ENCODE measurements at places on chromosomes 6 and 20. TPM values are rescaled to one million over a fixed set of nuclear protein-coding genes. Genes with fewer than 3 reads are reported as not detected.

DNA sequence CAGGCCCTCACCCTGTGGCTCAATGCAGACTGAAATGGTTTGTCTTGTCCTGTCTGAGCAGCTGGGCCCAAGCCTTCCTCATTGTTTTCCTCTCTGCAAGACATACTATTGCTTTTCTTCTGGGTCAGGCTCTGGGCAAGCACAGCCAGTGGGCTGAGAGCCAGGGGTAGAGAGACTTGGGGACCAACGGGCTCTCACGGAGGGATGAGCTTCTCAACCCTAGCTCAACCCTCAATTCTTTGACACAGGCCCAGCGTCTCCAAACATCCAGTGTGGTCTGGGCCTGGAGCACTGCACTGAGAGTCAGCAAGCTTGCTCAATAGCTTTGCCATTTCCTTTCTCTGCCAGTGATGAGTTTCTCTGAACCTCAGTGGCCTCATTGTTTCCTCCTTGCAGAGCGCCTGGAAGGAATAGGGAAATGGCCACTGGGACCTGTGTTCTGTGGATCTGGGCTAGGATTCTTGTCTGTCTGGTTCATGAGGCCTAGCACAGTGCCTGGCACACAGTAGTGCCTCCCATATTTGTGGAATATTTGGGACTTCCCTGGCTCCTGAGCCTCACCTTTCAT, 9.3 kb downstream of the ANGPT4 start:
- no peaks in the 10 kb centered on the region for H3K27me3 ChIP-seq
- H3K27ac ChIP-seq = no peak overlapping the region
- H3K36me3 ChIP-seq = no peaks in the 10 kb centered on the region
- no peak for DNase-seq
- H3K4me1 ChIP-seq = peaks cover 12% of the 10 kb centered on the region

DNA sequence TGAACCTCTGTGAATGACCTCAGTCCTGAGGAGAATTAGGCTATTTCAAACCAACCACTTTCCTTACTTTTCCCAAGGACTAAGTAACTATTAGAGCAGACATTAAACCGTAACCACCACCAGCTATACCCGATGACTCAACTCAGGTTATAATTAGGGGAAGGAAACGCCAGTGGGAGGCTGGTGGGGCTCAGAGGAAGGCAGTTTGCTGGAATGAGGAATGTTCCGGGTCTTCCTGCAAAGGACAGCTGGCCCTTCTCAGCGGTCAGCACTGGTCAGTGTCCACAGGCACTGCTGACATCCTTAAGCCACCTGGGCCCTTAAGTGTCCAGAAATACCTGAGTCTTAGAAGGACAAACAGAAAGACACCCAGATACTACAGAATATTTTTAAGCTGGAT, 515.2 kb downstream of the MAFB start:
- no peak overlapping the region for H3K27ac ChIP-seq
- no peak overlapping the region for H3K4me3 ChIP-seq
- H3K27me3 ChIP-seq = no peaks in the 10 kb centered on the region
- H3K4me1 ChIP-seq = no peaks in the 10 kb centered on the region

DNA sequence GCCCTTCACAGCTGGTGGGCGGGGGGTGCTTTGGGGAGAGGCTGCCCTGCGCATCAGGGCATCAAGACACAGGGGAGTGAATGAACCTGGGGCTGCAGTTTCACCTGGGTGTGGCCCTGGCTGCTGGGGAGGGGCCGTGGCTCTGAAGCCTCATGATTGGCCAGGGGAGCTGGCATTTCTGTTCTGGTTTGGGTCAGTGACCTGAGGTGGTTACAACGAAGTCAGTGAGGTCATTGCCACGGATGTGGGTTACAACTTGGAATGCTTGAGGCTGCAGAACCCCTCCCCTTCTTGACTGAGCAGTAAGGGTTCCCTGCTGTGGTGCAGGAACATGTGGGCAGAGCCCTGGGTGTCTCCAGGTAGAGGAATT, 3.0 kb downstream of the TCEA2 start:
- peaks cover 33% of the 10 kb centered on the region for H3K4me1 ChIP-seq
- no peaks in the 10 kb centered on the region for H3K36me3 ChIP-seq

GRCh38 chr6:163419413-163420288, 5.1 kb downstream of the QKI start:
- H3K36me3 ChIP-seq = no peaks in the 10 kb centered on the region
- peak overlapping the region; percentile 98 for H3K4me3 ChIP-seq
- no peaks in the 10 kb centered on the region for H3K27me3 ChIP-seq
- H3K27ac ChIP-seq = peak overlapping the region; percentile 100
- H3K4me1 ChIP-seq = peaks cover 52% of the 10 kb centered on the region
- no peak for DNase-seq

DNA sequence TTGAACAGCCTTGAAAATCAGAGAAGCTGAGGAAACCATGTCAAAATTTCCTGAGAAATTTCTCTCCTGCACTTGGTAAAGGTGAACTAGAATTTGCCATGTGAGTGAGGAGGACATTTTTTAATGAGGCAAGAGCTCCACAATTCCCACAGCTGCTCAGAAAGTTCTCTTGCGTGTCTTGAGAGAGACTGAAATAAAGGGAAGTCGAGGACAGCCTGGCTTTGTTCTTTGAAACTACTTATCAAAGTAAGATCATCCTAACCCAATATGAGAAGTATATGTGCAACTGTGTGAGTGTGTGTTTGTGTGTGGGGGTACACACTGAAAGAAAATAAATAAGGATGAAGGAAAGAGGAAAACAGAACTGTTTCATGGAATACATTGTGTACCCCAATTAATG, 163.4 kb downstream of the SLC24A3 start:
- H3K4me1 ChIP-seq = no peaks in the 10 kb centered on the region
- H3K27me3 ChIP-seq = no peaks in the 10 kb centered on the region
- no peak for DNase-seq

DNA sequence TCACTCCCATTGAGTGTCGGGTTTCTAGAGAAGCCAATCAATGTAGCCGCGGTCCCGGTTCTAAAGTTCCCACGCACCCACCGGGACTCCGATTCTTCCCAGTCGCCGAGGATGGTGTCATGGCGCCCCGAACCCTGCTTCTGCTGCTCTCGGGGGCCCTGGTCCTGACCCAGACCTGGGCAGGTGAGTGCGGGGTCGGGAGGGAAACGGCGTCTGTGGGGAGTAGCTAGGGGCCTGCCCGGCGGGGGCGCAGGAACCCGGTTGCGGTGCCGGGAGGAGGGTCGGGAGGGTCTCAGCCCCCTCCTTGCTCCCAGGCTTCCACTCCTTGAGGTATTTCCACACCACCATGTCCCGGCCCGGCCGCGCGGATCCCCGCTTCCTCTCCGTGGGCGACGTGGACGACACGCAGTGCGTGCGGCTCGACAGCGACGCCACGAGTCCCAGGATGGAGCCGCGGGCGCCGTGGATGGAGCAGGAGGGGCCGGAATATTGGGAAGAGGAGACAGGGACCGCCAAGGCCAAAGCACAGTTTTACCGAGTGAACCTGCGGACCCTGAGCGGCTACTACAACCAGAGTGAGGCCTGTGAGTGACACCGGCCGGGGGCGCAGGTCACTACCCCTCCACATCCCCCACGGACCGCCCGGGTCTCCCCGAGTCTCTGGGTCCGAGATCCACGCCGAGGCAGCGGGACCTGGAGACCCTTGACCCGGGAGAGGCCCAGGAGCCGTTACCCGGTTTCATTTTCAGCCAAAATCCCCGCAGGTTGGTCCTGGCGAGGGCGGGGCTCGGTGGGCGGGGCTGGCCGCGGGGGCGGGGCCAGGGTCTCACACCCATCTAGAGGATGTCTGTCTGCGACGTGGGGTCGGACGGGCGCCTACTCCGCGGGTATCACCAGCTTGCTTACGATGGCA, 35.2 kb upstream of the HLA-G start:
- no peaks in the 10 kb centered on the region for H3K36me3 ChIP-seq
- peak; percentile 78 for DNase-seq
- peak overlapping the region; percentile 60 for H3K4me3 ChIP-seq
- no peaks in the 10 kb centered on the region for H3K4me1 ChIP-seq

GRCh38 chr6:40472353-40472752, 114.8 kb downstream of the LRFN2 start:
- H3K27me3 ChIP-seq = no peaks in the 10 kb centered on the region
- H3K4me1 ChIP-seq = peaks cover under 1% of the 10 kb centered on the region
- DNase-seq = no peak
- H3K27ac ChIP-seq = no peak overlapping the region
- H3K4me3 ChIP-seq = no peak overlapping the region

- peaks cover 15% of the 10 kb centered on the region for H3K36me3 ChIP-seq
- no peak for DNase-seq
- H3K4me3 ChIP-seq = peak overlapping the region; percentile 32
- peak overlapping the region; percentile 90 for H3K27ac ChIP-seq
These were observed 6.0 kb downstream of the GJA1 start for GRCh38 chr6:121441477-121441876.

- no peak overlapping the region for H3K27ac ChIP-seq
- H3K4me1 ChIP-seq = no peaks in the 10 kb centered on the region
- no peaks in the 10 kb centered on the region for H3K27me3 ChIP-seq
- no peak overlapping the region for H3K4me3 ChIP-seq
- DNase-seq = peak; percentile 61
These were observed 23.0 kb upstream of the GTSF1L start for GRCh38 chr20:43749734-43750294.

DNA sequence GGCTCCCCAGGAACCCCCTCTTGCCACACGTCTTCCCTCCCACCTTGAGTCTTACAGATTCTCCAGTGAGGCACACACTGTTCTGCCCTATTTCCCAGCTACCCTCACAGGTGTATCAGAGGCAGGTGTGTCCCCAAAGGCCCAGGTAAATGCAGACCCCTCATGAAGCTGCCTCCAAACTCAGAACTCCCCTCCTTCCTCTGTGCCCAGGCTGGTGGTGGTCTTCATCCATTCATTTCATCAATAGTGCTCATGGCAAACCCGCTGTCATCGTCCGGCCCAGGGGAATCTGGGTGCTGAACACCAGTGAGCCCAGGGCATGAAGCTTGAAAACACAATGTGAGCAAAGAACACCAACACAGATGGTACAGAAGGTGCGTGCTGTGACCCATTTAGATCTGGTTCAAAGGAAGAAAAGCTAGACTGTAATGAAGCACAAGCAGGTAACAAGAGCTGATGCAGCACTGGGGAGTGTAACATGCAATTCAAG, 213.1 kb downstream of the SYNDIG1 start:
- H3K27ac ChIP-seq = no peak overlapping the region
- no peak overlapping the region for H3K4me3 ChIP-seq
- H3K36me3 ChIP-seq = no peaks in the 10 kb centered on the region
- no peak for DNase-seq

DNA sequence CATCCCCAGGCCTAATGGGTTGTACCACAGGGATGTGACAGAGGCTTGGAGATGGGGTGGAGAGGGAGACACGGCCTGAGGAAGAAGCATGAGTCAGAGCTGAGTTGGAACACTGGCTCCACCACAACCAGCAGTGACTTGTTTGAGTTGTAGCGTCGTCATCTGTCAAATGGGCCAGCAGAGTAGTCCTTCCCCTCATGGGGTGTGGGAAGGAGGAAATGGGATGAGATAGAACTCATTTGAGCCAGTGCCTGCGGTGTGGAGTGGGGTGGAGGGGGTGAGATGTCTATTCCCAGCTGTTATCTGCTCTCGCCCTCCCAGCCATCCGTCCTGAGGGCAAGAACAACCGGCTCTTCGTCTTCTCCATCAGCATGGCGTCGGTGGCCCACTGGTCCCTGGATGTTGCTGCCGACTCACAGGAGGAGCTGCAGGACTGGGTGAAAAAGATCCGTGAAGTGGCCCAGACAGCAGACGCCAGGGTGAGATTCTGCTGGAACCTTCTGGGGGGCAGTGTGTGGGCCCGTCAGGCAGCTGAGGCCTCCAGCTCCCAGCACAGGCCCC, 32.5 kb downstream of the PLCG1 start:
- no peak for DNase-seq
- no peaks in the 10 kb centered on the region for H3K27me3 ChIP-seq
- no peaks in the 10 kb centered on the region for H3K4me1 ChIP-seq
- H3K4me3 ChIP-seq = no peak overlapping the region

DNA sequence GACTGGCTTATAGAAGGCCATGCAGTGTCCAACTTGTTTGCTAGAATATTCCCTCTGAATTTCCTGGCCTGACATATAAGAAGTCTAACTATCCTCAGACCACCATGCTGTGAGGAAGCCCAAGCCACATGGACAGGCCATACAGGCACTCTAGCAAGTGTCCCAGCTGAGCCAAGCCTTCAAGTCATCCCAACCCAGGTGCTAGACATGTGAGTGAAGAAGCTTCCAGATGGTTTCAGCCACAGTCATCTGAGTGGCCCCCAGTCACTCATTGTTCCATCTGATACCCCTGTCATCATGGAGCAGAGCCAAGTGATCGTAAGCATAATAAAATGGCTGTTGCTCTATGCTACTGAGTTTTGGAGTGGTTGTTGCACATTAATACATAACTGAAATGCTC, 46.0 kb upstream of the INSM1 start:
- H3K27me3 ChIP-seq = no peaks in the 10 kb centered on the region
- H3K4me3 ChIP-seq = no peak overlapping the region
- no peak for DNase-seq
- H3K27ac ChIP-seq = no peak overlapping the region
- no peaks in the 10 kb centered on the region for H3K4me1 ChIP-seq
- H3K36me3 ChIP-seq = no peaks in the 10 kb centered on the region

- no peak for DNase-seq
- H3K36me3 ChIP-seq = no peaks in the 10 kb centered on the region
- no peaks in the 10 kb centered on the region for H3K4me1 ChIP-seq
These were observed 97.0 kb upstream of the MAN1A1 start for GRCh38 chr6:119446609-119447008.

- DNase-seq = no peak
- peaks cover 30% of the 10 kb centered on the region for H3K36me3 ChIP-seq
- no peak overlapping the region for H3K4me3 ChIP-seq
- no peaks in the 10 kb centered on the region for H3K4me1 ChIP-seq
These were observed 183.2 kb downstream of the HIVEP2 start for GRCh38 chr6:142761756-142762155.

DNA sequence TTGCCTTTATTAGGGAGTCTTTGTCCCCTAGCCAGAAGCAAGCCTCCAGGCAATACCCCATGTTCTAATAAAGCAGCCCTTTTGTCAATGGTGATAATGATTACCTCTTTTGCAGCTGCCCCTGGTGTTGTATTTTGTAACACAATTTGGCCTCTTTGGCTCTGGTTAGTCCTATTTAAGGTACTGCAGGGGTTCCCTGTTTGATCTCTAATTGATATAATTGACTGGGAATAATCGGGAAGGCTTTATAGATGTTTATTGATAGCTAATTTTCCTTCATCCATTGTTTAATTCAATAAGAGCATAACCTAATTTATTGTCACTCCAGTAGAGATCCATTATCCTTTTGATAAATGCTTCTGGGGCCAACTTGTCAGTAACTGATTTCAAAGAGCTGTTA, 537.2 kb downstream of the PKHD1 start:
- H3K4me3 ChIP-seq = no peak overlapping the region
- H3K27me3 ChIP-seq = no peaks in the 10 kb centered on the region
- H3K4me1 ChIP-seq = no peaks in the 10 kb centered on the region
- H3K27ac ChIP-seq = no peak overlapping the region
- H3K36me3 ChIP-seq = no peaks in the 10 kb centered on the region

- H3K27ac ChIP-seq = no peak overlapping the region
- no peak for DNase-seq
- no peak overlapping the region for H3K4me3 ChIP-seq
- H3K4me1 ChIP-seq = no peaks in the 10 kb centered on the region
These were observed 82.6 kb downstream of the PROKR2 start for GRCh38 chr20:5234158-5234557.

The AAR2 gene
- 18.9 TPM for total RNA-seq

The TRAPPC3L gene
- 0.20 TPM for total RNA-seq

The CENPW gene
- not detected for total RNA-seq

The OR2H2 gene
- not detected for total RNA-seq

The ASIP gene
- not detected for total RNA-seq

The SLC22A7 gene
- not detected for total RNA-seq

The SLC24A3 gene
- 3.7 TPM for total RNA-seq

The HLA-DQA1 gene
- total RNA-seq = 2.9 TPM

The STMND1 gene
- not detected for total RNA-seq

The ZNF165 gene
- 1.1 TPM for total RNA-seq

The MUC21 gene
- total RNA-seq = not detected

The LIN28B gene
- total RNA-seq = not detected

Data from right atrium auricular region (tissue), 2 donors.